HT1080 (cell line): ENCODE measurements at places on chromosomes 13 and 19. TPM values are rescaled to one million over a fixed set of nuclear protein-coding genes. Genes with fewer than 3 reads are reported as not detected.

The SIGLEC8 gene
- total RNA-seq = not detected in 2 replicates

The STARD13 gene
- 9.6 and 11.2 TPM in 2 replicates for total RNA-seq

The ZNF491 gene
- total RNA-seq = 0.03 TPM in 1 of 2 replicates, not detected in the other

The FARP1 gene
- total RNA-seq = 8.9 and 17.7 TPM in 2 replicates

The HSD17B14 gene
- total RNA-seq = not detected in 2 replicates

The ZNF563 gene
- total RNA-seq = 0.13 TPM in 1 of 2 replicates, not detected in the other

The SKA3 gene
- total RNA-seq = 34.5 and 46.0 TPM in 2 replicates

The MAMSTR gene
- 0.35 TPM in 1 of 2 replicates, not detected in the other for total RNA-seq

The ZNF709 gene
- total RNA-seq = not detected in 2 replicates

The FFAR3 gene
- 0.11 TPM in 1 of 2 replicates, not detected in the other for total RNA-seq

The EPSTI1 gene
- total RNA-seq = 0.08 and 0.20 TPM in 2 replicates

The RYR1 gene
- not detected in 2 replicates for total RNA-seq

The TTC9B gene
- total RNA-seq = 0.63 and 0.73 TPM in 2 replicates

The CCNA1 gene
- total RNA-seq = 0.03 and 0.18 TPM in 2 replicates

The CYP2S1 gene
- total RNA-seq = 1.4 and 1.7 TPM in 2 replicates

The CDX2 gene
- not detected in 2 replicates for total RNA-seq

The CD37 gene
- not detected in 2 replicates for total RNA-seq

The CPB2 gene
- 0.21 TPM in 1 of 2 replicates, not detected in the other for total RNA-seq

The TEX26 gene
- total RNA-seq = not detected in 2 replicates

The ICAM4 gene
- not detected in 2 replicates for total RNA-seq

The CATSPERD gene
- total RNA-seq = 0.20 TPM in 1 of 2 replicates, not detected in the other

The ZNF625 gene
- total RNA-seq = 5.9 and 6.9 TPM in 2 replicates

The EDNRB gene
- not detected in 2 replicates for total RNA-seq

The RGL3 gene
- total RNA-seq = not detected in 2 replicates

The FFAR2 gene
- not detected in 2 replicates for total RNA-seq

The ELSPBP1 gene
- total RNA-seq = not detected in 2 replicates

The TINCR gene
- total RNA-seq = 0.10 TPM in 1 of 2 replicates, not detected in the other

The CEACAM8 gene
- total RNA-seq = not detected in 2 replicates

The NLRP5 gene
- total RNA-seq = not detected in 2 replicates

The CEACAM3 gene
- not detected in 2 replicates for total RNA-seq

The GZMM gene
- not detected in 2 replicates for total RNA-seq

The ZNF208 gene
- total RNA-seq = 0.74 TPM in 1 of 2 replicates, not detected in the other

The PDX1 gene
- total RNA-seq = not detected in 2 replicates

The CASP14 gene
- total RNA-seq = 0.11 TPM in 1 of 2 replicates, not detected in the other

The FCER2 gene
- total RNA-seq = not detected in 2 replicates

The MADCAM1 gene
- total RNA-seq = not detected in 2 replicates

The EDDM13 gene
- total RNA-seq = 0.98 TPM in 1 of 2 replicates, not detected in the other

The NLRP9 gene
- not detected in 2 replicates for total RNA-seq

The PLPP2 gene
- 98.0 and 104 TPM in 2 replicates for total RNA-seq

The COPE gene
- total RNA-seq = 352 and 410 TPM in 2 replicates

The CEACAM4 gene
- total RNA-seq = not detected in 2 replicates

The FAM216B gene
- total RNA-seq = not detected in 2 replicates

The B3GNT8 gene
- not detected in 2 replicates for total RNA-seq

The ZNF486 gene
- 1.2 and 1.5 TPM in 2 replicates for total RNA-seq

The UGGT2 gene
- 18.5 and 24.5 TPM in 2 replicates for total RNA-seq

The SHFL gene
- total RNA-seq = 6.9 and 9.5 TPM in 2 replicates

The SIGLEC5 gene
- not detected in 2 replicates for total RNA-seq

The MBD3L2 gene
- total RNA-seq = not detected in 2 replicates

The PBX4 gene
- not detected in 2 replicates for total RNA-seq

The YJEFN3 gene
- 0.90 and 1.6 TPM in 2 replicates for total RNA-seq

The OR7A5 gene
- total RNA-seq = not detected in 2 replicates

The MEF2B gene
- not detected in 2 replicates for total RNA-seq

The LILRB4 gene
- not detected in 2 replicates for total RNA-seq
